ENCODE measurements at places on chromosomes 4 and X.
A peak's percentile ranks its signal among the peaks of the same experiment; 100 is the strongest.

DNA sequence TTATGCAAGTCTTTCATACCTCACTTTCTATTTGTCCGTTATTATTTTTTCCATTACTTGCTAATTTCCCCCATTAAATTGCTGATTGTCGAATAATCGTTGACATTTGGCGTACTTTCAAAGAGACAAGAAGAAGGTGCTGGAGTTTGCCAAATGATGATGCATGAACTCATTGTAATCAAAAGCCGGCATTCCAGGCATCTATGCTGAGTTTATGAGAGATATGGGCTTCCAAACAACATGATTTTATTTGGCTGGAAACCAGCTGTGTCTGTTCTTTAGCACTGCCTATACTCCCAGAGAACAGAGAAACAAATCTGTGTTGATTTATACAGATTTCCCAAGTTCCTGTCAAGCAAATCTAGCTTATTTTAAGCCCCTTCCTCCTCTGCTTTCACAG is 80.8 kb upstream of the RPS6KA3 start:
- H3K27ac ChIP-seq = no peak overlapping the region
- DNase-seq = no peak
- no peaks in the 10 kb centered on the region for H3K36me3 ChIP-seq
- no peak overlapping the region for H3K4me3 ChIP-seq
- no peaks in the 10 kb centered on the region for H3K27me3 ChIP-seq
- H3K4me1 ChIP-seq = peaks cover under 1% of the 10 kb centered on the region

- peaks cover 8% of the 10 kb centered on the region for H3K4me1 ChIP-seq
- H3K36me3 ChIP-seq = no peaks in the 10 kb centered on the region
- no peak overlapping the region for H3K4me3 ChIP-seq
- H3K27ac ChIP-seq = peak overlapping the region; percentile 74
These were observed 373.2 kb downstream of the BCOR start for GRCh38 chrX:39724544-39724943.

DNA sequence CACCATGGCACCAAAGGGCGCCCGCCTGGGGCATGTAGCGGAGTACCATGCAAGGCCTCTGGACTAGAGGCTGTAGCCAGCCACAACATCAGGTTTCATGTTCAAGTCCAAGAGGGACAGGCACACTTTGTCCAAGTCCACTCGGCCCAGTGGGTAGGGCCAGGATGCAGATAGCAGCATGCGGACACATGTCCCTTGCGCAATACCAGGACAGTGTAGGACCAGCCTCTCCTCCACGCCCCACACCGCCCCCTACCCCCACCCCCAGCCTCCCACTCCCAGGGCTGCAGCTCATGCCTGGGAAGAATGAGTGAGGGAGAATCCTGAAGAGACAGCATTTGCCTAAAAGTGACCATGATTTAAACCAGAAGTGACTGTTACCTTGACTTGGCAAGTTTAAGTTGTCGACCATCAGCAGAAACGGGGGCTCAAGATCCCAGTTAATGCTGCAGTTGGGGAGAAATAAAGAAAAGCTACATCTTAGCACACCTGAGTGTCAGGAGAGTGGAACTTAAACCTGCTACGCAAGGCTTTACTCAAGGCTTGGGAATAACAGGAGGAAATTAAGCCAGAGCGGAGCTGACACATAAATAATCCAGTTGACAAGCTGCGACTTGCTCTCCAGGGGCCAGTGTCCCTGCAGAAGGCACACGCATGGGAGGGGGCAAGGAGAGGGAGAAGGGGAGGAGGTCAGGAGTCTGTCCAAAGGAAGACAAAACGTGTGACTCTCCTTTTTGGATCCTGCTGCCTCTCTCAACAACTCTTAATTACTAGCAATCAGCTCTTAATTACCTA is 221.7 kb downstream of the BCOR start:
- no peaks in the 10 kb centered on the region for H3K36me3 ChIP-seq
- H3K4me3 ChIP-seq = no peak overlapping the region
- no peaks in the 10 kb centered on the region for H3K27me3 ChIP-seq
- H3K27ac ChIP-seq = peak overlapping the region; percentile 31
- DNase-seq = no peak

DNA sequence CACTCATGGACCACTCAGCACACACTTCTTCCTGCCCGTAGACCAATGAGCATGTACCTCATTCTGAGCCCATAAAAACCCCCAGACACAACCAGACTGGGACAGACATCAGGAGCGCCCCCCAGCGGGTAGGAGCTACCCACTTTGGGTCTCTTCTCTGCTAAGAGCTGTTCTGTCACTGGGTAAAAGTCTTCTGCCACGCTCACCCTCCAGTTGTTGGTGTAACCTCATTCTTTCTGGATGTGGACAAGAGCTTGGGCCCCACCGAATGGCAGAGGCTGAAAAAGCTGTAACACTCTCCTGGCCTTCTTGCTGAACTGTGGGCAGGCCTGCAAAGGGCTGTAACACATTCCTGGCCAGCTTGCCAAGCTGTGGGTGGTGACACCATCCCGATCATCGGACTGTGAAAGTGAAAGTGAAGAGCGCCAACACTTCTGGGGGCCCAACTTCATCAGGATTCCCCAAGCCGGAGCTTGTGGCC is 137.6 kb downstream of the TECRL start:
- no peak overlapping the region for H3K4me3 ChIP-seq
- H3K27me3 ChIP-seq = no peaks in the 10 kb centered on the region
- H3K36me3 ChIP-seq = no peaks in the 10 kb centered on the region
- no peaks in the 10 kb centered on the region for H3K4me1 ChIP-seq

- no peaks in the 10 kb centered on the region for H3K4me1 ChIP-seq
- H3K4me3 ChIP-seq = no peak overlapping the region
- H3K36me3 ChIP-seq = no peaks in the 10 kb centered on the region
- DNase-seq = no peak
- H3K27me3 ChIP-seq = no peaks in the 10 kb centered on the region
- no peak overlapping the region for H3K27ac ChIP-seq
These were observed 23.3 kb upstream of the CRMP1 start for GRCh38 chr4:5916229-5916628.

GRCh38 chrX:87621697-87622096 is 104.1 kb downstream of the KLHL4 start:
- no peak overlapping the region for H3K27ac ChIP-seq
- no peak for DNase-seq
- no peak overlapping the region for H3K4me3 ChIP-seq
- no peaks in the 10 kb centered on the region for H3K36me3 ChIP-seq

DNA sequence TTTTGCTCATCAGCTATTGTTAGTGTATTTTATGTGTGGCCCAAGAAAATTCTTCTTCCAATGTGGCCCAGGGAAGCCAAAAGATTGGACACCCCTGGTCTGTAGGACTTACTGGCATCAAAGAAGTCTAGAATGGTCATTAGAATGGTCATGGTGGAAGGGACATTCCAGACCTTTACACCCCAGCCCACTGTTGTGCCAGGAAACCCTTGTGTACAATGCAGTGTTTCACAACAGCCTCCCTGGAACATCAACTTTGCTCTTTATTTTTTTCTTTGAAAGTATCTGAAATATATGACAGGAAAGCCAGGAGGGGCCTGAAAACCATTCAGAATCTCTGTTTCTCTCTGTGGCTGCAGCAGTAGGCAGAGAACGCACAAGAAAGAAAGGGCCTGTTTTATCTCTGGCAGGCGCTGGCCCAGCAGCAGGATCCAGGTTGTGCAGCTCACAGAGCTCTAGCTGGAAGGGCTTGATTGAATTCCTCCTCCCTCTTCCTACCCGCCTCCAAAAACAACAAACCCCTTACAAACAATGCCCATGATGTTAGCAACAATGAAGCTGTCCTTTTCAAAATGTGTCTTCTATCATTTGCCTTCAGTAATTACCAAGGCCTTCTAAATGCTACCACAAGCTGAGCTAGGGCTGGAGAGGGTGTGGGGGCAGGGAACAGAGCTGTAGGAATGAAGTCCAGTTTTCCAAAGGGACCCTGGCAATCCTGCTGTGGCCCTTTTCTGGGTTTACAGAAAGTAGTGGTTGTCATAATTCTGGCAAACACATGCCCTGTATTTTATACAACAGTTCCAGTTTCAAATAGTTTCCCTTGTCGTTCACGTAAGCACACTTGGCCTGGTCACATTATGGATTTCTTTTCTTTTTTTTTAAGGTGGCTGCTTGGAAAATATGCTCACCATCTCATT is 32.3 kb upstream of the TFDP3 start:
- H3K36me3 ChIP-seq = no peaks in the 10 kb centered on the region
- H3K4me3 ChIP-seq = no peak overlapping the region
- no peaks in the 10 kb centered on the region for H3K27me3 ChIP-seq
- no peak for DNase-seq

GRCh38 chrX:136488706-136489105 is 959 bp downstream of the BRS3 start:
- H3K27ac ChIP-seq = no peak overlapping the region
- H3K4me1 ChIP-seq = no peaks in the 10 kb centered on the region
- peaks cover 47% of the 10 kb centered on the region for H3K27me3 ChIP-seq
- no peak for DNase-seq
- H3K4me3 ChIP-seq = no peak overlapping the region
- H3K36me3 ChIP-seq = no peaks in the 10 kb centered on the region

DNA sequence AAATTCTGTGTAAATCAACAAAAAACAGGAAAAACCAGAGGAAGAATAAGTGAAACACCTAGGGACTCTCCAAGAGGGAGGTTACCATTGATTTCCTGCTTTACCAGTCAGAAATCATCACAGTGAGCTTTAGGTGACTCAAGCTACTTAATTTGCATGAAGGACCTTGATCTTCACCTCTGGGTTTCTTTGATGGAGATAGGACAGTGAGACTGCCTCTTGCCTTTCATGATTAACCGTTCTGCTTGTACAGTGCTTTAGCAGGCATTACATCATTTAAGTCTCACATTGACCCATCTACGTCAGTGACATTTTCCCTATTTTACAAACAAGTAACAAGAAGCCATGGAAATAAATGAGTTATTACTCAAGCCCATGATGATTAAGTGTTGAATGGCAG is 3.4 kb upstream of the GK start:
- DNase-seq = peak; percentile 17
- H3K4me1 ChIP-seq = peaks cover 31% of the 10 kb centered on the region
- H3K36me3 ChIP-seq = no peaks in the 10 kb centered on the region
- peak overlapping the region; percentile 83 for H3K27ac ChIP-seq
- H3K4me3 ChIP-seq = no peak overlapping the region
- H3K27me3 ChIP-seq = no peaks in the 10 kb centered on the region

DNA sequence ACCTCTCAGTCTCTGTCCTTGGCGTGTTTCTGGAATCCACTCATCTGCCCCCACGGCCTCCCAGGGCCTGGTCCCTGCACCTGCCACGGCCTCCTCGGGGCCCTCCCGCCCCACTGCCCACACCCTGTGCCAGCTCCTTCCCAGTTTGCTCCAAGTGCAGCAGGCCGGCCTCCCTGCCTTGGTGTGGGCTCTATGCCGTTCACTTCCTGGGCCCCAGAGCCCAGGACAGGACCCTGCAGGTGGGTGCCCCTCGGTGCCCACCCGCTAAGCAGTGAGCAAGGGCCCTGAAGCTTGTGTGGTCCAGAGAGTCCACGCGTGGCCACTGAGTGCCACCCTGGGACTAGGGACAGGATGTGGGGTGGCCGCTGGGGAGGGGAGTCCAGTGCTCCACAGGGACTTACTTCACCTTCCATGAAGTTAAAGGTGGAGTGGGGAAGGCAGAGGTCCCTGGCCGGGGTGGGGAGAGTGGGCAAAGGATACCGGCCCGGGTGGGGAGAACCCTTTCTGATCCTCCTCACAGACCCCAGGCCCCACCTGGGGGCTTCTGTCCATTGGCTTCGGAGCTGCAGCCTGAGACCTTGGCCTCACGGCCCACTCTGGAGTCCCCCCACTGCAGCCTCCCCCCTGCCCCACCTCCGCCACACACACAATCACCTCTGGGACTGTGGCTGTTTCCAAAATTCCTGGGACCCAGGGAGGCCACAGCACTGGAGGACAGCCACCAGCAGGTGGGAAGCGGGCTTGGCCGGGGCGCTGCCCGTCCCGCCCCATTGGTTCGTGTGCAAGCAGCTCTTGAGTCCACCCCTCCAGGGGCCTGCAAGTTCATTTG is 60.0 kb upstream of the NKX1-1 start:
- H3K36me3 ChIP-seq = no peaks in the 10 kb centered on the region
- H3K4me1 ChIP-seq = no peaks in the 10 kb centered on the region
- H3K4me3 ChIP-seq = no peak overlapping the region
- DNase-seq = no peak
- H3K27ac ChIP-seq = no peak overlapping the region
- H3K27me3 ChIP-seq = no peaks in the 10 kb centered on the region

- H3K36me3 ChIP-seq = no peaks in the 10 kb centered on the region
- no peak overlapping the region for H3K4me3 ChIP-seq
- H3K27me3 ChIP-seq = peaks cover 13% of the 10 kb centered on the region
- DNase-seq = no peak
- peaks cover 10% of the 10 kb centered on the region for H3K4me1 ChIP-seq
These were observed 6.6 kb upstream of the GRPEL1 start for GRCh38 chr4:7074426-7074825.

- DNase-seq = no peak
- H3K27me3 ChIP-seq = no peaks in the 10 kb centered on the region
- no peak overlapping the region for H3K4me3 ChIP-seq
- H3K4me1 ChIP-seq = no peaks in the 10 kb centered on the region
- H3K27ac ChIP-seq = no peak overlapping the region
- H3K36me3 ChIP-seq = no peaks in the 10 kb centered on the region
These were observed 482.4 kb downstream of the SPRY1 start for GRCh38 chr4:123878976-123879375.

- H3K4me1 ChIP-seq = no peaks in the 10 kb centered on the region
- no peak overlapping the region for H3K4me3 ChIP-seq
- H3K27ac ChIP-seq = no peak overlapping the region
- DNase-seq = no peak
- H3K27me3 ChIP-seq = no peaks in the 10 kb centered on the region
- H3K36me3 ChIP-seq = no peaks in the 10 kb centered on the region
These were observed 1683.6 kb upstream of the AGA start for GRCh38 chr4:179125870-179126269.

- no peak for DNase-seq
- peaks cover 16% of the 10 kb centered on the region for H3K4me1 ChIP-seq
- peaks cover 51% of the 10 kb centered on the region for H3K36me3 ChIP-seq
- H3K4me3 ChIP-seq = no peak overlapping the region
These were observed 30.0 kb upstream of the TADA2B start for GRCh38 chr4:7013175-7013574.

- peaks cover 13% of the 10 kb centered on the region for H3K4me1 ChIP-seq
- DNase-seq = no peak
- H3K27me3 ChIP-seq = peaks cover 23% of the 10 kb centered on the region
- no peaks in the 10 kb centered on the region for H3K36me3 ChIP-seq
These were observed 255.6 kb upstream of the JADE1 start for GRCh38 chr4:128553686-128554515.

DNA sequence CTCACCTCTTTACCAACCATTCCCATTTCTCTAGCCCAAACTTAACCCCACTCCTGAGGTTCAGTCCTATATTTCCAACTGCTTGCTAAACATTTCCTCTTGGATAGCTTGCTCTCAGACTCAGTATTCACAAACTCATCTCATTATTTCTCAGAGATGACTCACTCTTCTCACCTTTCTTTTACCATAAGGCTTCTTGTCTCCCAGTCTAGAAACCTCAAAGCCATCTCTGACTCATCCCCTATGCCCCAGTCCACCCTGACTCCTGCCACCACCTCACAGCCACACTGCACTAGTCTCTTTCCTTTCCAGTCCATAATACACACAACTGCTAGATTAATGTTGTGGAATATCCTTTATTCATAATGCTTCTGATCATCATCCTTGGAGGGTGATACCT is 4.8 kb downstream of the FRMPD3 start:
- no peak overlapping the region for H3K4me3 ChIP-seq
- H3K27ac ChIP-seq = no peak overlapping the region
- H3K27me3 ChIP-seq = peaks cover 43% of the 10 kb centered on the region
- peaks cover 9% of the 10 kb centered on the region for H3K4me1 ChIP-seq
- DNase-seq = no peak
- H3K36me3 ChIP-seq = no peaks in the 10 kb centered on the region

All from activated CD4-positive, alpha-beta T cell treated with anti-CD3 and anti-CD28 coated beads, Interleukin-2, amount 10 ng/mL, durations not matched to agents 7 days and 5 days (primary cell).